ENCODE measurements at places on chromosomes 5 and 9.
A peak's percentile ranks its signal among the peaks of the same experiment; 100 is the strongest.

GRCh38 chr5:116856271-116856670 is 281.6 kb upstream of the SEMA6A start:
- no peak for DNase-seq

DNA sequence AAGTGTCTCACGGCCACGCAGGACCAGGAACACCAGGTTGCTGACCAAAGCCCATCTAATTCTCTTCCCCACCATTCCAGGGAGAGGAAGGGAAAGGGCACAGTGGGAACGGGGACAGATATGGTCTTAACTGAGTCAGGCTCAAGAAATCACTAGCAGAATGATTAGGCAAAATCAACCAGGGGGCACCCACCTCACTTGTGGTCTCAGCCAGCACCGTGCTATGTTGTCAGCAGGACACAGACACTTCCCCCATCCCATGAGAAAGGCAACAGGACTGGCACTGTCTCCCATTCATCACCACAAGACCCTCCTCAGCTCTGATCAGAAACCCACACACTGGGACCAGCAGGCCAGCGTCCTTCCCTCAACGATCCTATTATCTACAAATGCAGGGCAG is 2.9 kb downstream of the BICD2 start:
- DNase-seq = no peak

DNA sequence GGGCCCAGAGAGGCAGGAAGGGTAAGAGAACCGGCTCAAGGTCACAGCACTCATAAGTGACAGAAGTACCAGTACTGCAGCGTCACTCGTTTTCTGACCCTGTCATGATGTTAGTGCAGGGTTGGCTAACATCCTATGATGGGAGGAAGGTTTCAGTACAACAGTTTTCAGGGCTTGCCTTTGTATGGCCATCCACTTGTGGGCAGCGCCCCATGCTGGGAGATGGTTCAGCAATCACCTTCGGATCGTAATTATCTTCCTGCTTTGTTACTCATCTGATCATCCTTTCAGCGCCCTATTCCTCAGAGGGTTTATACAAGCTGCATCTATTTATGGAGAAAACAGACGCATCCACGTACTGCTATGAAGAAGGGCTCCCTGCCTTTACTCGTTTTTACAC is 2.4 kb downstream of the MAP1B start:
- peak; percentile 49 for DNase-seq

DNA sequence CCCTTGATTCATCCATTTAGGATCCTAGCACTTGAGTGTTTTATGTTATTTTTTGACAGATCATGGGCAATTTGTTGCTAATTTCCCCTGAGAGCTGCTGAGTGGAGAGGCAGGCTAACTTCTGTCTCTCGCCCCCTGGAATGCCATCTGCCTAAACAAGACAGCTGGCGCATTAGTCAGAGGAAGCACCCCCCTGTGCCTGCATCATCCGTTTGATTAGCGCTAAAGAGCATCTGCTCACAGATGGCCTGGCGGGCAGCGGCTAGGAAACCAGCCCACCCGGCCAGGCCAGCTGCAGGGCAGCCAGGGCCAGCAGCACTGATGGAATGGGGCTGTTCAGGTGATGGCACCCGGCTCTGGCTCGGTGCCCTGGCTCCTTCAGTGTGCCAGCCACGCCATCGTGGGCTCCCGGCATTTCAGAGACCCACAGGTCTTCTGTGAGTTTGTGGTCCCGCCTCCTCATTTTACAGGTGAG is 22.9 kb upstream of the ASS1 start:
- DNase-seq = no peak

DNA sequence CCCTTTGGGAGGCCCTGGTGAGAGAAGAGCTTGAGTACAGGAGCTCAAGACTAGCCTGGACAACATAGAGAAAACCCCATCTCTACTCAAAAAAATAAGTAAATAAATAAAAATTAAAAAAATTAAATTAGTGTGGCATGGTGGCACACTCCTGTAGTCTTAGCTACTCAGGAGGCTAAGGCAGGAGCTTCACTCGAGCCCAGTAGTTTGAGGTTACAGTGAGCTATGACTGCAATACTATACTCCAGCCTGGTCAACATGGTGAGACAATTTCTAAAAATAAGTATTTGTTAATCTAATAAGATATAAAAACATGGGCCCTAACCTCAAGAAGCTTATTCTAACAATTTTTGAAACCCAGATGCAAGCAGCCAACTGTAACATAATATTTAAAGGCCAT is 7.6 kb downstream of the RNF38 start:
- DNase-seq = no peak

- DNase-seq = no peak
These were observed 47.1 kb upstream of the FYB1 start for GRCh38 chr5:39266442-39266841.

- DNase-seq = peak; percentile 62
These were observed at the start of gene ZNF883 for GRCh38 chr9:113011911-113012381. TSS of gene ZNF883 (minus strand) at chr9:113012192.

GRCh38 chr9:102650896-102651295 is 344.2 kb upstream of the CYLC2 start:
- no peak for DNase-seq

DNA sequence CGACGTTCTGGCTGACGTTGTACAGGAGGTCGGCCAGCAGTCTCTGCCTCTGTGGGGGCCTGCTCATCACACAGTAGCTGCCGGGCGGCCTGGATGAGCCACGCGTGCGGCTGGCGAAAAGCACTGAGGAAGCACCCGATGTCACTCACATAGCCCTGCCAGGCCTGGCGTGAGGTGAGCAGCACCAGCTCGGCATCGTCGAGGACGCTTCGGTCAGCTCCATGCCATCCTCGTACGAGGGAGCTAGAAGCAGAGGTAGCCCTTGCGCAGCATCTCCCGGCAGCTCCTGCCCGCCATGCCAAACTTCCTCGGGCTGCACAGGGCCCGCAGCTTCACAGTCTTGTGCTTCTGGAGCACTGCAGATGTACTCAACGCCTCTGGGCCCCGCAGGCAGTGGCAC is 6.2 kb downstream of the NDUFB6 start:
- no peak for DNase-seq
